Germinal center (tissue), 1 donor: ENCODE measurements at places on chromosomes 1 and 21.

- DNase-seq = no peak
Observed at GRCh38 chr1:232238009-232238408, 391.9 kb downstream of the SIPA1L2 start.

GRCh38 chr1:232012773-232013386 lies 386.3 kb downstream of the DISC1 start:
- DNase-seq = no peak

- peak; percentile 74 for DNase-seq
Observed at GRCh38 chr1:6490181-6491080, 1.0 kb downstream of the PLEKHG5 start.

- DNase-seq = no peak
Observed at GRCh38 chr1:175419684-175420517, 227.3 kb upstream of the KIAA0040 start.

GRCh38 chr1:65388908-65389695 lies 31.4 kb upstream of the LEPR start:
- DNase-seq = no peak

DNA sequence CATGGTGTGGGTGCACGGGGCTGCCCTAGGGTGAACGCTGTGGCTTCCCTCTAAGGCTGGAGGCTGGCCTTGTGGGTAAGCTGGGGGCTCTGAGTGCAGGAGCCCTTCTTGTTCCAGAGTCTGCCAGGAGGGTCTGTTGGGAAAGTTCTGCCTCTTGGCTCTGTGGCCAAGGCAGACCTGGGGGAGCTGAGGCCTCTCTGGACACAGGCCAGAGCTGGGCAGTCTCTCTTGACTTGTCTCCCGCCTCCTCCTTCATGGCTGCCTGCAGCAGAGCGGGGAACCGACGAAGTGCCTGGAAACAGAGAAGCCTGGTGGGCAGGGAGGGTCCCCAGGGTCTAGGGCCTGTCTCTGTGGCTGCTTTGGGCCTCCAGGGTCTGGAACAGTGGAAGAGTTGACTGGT lies 30.3 kb upstream of the PEX10 start:
- DNase-seq = no peak

DNA sequence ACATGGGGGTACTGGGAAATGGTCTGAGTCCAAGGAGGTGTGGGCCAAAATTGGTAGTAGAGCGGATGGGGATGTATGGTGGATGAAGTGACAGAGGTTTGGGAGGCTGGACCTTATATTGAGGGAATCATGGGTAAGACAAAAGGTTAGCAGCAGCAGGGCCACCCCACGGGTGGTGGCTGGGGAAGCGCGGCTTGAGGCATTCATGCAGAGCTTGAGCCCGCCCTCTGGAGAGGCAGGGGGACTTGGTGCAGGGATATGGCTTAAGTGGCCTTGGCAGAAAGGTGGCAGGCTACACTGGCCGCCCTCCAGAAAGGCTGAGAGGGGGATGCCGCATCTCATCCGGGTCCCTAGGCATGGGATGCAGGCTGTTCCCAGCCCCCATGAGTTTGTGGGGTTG lies 31.5 kb downstream of the HMGB4 start:
- no peak for DNase-seq

GRCh38 chr1:183735069-183735860 lies 69.7 kb upstream of the RGL1 start:
- no peak for DNase-seq

DNA sequence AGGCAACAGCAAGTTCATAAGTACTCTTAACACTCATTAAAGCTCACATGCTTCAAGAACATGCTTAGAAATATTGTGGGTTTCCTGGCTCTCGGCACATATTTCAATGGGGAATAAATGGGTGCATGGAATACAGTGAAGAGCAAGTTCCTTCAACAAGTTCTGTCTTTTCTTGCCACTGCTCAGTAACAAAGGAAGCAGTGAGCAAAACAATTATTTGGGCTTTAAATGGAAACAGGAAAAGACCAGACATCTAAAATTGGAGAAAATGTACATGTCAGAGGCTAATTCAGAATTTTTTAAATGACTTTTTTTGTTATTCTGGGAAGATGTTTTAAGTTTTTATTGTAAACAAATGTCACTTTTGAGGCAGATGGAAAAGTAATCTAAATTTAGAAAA lies 478.7 kb downstream of the SETD4 start:
- no peak for DNase-seq

- DNase-seq = no peak
Observed at GRCh38 chr1:181893937-181894336, 167.6 kb downstream of the ZNF648 start.

- DNase-seq = no peak
Observed at GRCh38 chr1:93446837-93447451, 974 bp upstream of the FNBP1L start.

DNA sequence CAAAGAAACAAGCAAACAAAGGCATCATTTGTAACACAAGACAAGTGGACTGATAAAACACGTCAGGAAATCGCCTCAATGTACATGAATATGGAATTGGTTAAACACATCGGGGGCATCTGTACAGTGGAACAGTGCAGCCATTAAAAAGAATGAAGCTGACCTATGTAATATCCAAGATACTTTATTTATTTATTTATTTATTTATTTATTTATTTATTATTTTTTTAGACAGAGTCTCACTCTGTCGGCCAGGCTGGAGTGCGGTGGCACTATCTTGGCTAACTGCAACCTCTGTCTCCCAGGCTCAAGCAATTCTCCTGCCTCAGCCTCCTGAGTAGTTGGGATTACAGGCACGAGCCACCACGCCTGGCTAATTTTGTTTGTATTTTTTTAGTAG lies 75.4 kb upstream of the SLC45A1 start:
- no peak for DNase-seq

GRCh38 chr1:2981388-2981787 lies 39.9 kb upstream of the ACTRT2 start:
- DNase-seq = no peak

DNA sequence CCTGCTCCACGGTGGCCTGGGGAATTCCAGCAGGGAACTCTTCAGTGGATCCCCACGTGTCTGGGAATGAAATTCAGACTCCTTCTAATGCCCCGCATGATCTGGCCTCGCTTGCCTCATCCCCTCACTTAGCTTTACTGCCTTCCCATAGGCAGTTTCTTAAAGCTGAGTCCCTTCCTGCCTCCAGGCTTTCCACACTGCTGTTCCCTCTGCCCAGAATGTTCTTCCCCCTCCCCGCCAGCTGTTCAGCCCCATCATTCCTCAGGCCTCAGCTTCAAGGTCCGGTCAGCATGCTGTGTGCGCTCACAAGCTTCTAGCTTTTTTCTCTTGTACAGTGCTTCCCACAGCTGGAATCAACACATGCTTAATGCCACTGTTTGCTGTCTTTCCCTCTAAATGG lies 54.9 kb upstream of the WASF2 start:
- DNase-seq = no peak

- DNase-seq = no peak
Observed at GRCh38 chr1:36585569-36586548, 103.1 kb upstream of the CSF3R start.

GRCh38 chr1:110873856-110874255 lies 908 bp downstream of the CD53 start:
- DNase-seq = no peak

DNA sequence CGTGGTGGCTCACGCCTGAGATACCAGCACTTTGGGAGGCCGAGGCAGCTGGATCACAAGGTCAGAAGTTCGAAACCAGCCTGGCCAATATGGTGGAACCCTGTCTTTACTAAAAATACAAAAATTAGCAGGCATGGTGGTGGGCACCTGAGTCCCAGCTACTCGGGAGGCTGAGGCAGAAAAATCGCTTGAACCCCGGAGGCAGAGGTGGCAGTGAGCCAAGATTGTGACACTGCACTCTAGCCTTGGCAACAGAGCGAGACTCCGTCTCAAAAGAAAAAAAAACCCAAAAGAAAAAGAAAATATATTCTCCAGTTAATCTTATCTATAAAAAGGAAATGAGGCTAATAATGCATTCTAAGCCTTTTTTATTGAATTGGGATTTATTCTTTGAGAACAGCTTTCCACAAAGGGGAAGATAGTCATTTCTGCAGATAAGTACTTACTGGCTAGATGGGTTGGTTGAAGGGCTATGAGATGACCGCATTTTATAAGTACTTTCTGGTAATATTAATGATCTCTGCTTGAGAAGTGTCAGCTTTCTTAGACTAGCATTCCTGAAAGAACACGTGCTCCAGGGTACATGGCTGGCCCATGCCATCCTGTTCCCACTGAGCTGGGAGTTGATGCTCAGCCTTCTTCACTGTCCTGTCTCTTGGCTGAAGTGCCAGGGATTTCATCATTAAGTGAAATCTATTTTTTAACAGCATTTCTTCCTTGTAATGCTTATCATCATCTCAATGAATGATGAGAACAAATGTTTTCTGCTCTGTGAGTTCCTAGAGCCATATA lies 57.9 kb downstream of the SASS6 start:
- DNase-seq = no peak

GRCh38 chr1:71232786-71233185 lies 152.0 kb upstream of the ZRANB2 start:
- DNase-seq = no peak

GRCh38 chr1:5551274-5551975 lies 440.8 kb downstream of the NPHP4 start:
- DNase-seq = no peak

DNA sequence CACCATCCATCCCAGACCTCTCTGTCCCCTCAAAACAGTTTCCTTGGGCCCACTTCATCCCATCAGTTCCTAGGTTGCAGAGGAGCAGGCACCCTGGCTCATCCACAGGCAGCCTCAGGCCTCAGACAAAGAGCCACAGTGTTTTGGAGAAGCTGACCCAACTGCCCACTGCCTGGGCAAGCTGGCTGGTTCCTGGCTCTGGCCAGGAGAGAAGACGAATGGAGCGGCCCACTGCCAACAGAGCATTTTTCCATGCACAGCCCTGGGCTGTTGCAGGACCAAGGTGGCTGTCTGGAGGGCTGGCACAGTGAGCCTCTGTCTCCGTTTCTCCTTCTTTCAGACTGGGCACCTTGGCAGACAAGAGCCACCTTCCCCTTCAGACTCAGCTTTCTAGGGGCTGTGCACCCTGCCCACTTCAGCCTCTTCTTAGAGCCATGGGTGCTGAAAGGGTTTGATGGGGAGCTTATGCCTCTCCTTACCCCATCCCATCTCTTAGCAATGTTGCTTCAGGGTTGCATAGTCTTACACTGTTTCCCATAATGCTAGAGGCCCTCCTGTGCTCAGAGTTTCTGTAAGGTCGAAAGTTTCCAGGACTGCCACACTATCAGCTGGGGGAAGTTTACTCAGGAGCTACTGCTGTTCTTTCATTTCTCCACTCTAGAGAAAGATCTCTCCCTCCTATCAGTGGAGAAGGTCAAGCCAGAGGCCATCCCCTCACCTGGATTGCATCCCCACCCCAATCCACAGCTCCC lies 973 bp downstream of the FMOD start:
- no peak for DNase-seq

DNA sequence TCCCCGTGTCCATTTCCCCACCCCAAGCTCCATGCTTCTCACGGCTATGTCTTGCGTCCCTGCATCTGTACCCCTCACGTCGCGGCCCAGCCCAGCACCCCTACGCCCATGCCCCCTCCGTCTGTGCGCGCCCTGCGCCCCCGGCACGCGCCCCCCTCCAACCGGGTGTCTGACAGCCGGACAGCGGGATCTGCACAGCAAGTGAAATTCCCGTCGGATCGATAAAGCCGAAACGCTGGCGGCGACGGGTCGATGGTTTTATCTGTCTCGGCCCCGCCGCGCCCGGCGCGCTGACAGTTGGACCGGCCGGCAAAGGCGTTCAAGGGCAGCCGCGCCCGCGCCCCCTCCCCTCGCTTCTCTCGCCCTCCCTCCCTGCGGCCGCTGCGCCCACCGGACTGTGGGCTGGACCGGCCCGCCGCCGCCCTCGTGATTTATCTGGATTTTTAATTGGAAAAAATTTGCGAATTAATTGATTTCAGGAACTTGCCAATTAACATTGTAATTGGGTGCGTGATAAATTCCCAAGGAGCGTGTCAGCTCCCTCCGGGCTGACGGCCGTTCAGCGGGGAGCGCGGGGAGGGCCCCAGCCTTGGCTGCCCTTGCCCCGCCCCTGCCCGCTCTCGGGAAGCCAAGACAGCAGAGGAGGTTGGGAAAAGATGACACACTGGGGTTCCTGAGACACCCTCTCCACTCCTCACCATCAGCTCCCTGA lies 57.1 kb downstream of the TMEM53 start:
- no peak for DNase-seq

DNA sequence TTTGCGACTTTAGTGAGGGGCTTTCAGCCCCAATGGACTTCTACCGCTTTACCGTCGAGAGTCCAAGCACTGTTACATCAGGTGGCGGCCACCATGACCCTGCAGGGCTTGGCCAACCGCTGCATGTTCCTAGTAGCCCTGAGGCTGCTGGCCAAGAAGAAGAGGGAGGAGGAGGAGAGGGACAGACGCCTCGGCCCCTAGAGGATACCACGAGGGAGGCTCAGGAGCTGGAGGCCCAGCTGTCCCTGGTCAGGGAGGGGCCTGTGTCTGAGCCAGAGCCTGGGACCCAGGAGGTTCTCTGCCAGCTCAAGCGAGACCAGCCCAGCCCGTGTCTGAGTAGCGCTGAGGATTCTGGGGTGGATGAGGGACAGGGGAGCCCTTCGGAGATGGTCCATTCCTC lies 8.6 kb upstream of the SLC25A34 start:
- DNase-seq = no peak

DNA sequence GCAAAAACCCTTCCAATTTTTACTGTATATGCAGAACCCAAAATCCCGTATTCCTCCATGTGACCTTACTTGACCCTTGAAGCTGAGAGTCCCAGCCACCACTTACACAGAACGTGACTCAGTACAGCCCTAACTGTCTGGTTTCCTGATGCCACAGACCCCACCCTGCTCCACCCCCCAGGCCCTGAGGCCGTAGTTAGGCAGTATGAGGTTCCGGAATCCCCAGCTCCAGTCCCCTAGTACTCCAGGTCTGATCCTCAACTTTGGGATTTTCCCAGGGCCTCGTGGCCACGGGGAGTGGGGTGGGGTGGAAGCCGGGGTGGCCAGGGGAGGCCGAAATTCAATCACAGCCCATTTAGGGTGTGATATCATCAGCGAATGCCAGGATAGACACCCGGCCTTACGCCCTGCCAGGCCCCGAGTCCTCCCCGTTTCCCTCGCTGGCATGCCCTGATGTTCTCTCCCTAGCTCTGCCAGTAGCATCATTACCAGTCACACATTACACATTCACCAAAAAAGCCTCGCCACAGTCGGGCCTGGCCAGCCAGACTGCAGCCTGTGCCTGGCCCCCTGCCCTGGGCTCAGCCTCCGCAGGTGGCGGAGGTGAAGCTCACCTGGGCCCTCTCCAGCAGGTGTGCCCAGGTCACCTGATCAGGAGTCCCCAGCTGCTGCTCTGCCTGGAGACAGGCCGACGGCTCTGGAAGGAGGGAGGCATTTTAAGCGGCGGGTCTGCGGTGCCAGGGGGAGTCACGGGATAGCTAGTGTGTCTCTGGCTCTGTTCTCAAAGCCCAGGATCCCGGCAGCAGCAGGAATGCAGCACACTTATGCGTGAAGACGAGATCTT lies 70.8 kb downstream of the SCCPDH start:
- no peak for DNase-seq

- DNase-seq = no peak
Observed at GRCh38 chr1:163933437-163933836, 611.7 kb downstream of the NUF2 start.
